ENCODE measurements at places on chromosomes 1 and 21.

GRCh38 chr1:2640626-2641025 is 7.8 kb upstream of the MMEL1 start:
- DNase-seq = no peak

GRCh38 chr1:45876000-45876617 is 72.7 kb downstream of the MAST2 start:
- no peak for DNase-seq

- no peak for DNase-seq
These were observed 243.7 kb downstream of the TBX15 start for GRCh38 chr1:118744420-118744819.

- no peak for DNase-seq
These were observed 190.9 kb upstream of the ADGRL4 start for GRCh38 chr1:79197421-79197820.

GRCh38 chr1:172561252-172561651 is 28.3 kb downstream of the SUCO start:
- DNase-seq = no peak

GRCh38 chr1:41958015-41958673 is 39.4 kb upstream of the HIVEP3 start:
- no peak for DNase-seq

DNA sequence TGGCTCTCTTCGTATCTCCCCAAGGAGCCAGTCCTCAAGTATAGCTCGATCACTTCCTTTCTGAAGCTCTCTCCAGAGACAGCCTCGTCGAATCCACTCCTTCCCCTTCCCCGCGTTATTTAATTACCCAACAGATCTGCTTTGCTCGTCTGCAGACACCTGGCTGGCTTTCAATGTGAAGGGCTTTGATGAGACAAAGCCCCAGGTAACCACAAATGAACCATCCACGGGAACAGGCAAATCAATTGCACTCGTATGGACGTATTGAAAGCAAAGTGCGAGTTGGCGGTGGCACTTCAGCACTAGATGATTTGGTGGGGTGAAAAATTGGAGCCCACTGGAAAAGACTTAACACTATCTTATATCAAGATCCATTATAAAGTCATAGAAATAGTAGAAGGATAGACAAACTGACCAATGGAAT is 364 bp upstream of the BCAR3 start:
- DNase-seq = no peak

- DNase-seq = no peak
These were observed 78.1 kb upstream of the TTC34 start for GRCh38 chr1:2879591-2879990.

DNA sequence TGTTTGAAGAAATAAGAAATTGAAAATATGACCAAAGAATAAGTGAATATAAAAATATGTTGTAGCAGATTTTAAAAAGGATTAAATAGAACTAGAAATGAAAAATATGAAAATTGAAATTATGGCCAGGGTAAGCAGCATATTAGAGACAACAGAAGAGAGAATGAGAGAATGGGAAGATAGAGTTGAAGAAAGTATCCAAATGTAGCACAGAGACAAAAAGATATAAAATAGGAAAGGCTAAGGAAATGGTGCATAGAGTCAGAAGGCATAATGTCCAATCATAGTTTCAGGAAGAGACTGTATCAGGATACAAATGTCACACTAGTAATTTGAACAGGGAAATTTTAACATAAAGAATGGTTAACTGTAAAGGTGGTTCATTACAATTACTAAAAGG is 29.5 kb downstream of the AZIN2 start:
- DNase-seq = no peak

GRCh38 chr1:201364808-201365105 is 12.7 kb downstream of the TNNT2 start:
- no peak for DNase-seq

DNA sequence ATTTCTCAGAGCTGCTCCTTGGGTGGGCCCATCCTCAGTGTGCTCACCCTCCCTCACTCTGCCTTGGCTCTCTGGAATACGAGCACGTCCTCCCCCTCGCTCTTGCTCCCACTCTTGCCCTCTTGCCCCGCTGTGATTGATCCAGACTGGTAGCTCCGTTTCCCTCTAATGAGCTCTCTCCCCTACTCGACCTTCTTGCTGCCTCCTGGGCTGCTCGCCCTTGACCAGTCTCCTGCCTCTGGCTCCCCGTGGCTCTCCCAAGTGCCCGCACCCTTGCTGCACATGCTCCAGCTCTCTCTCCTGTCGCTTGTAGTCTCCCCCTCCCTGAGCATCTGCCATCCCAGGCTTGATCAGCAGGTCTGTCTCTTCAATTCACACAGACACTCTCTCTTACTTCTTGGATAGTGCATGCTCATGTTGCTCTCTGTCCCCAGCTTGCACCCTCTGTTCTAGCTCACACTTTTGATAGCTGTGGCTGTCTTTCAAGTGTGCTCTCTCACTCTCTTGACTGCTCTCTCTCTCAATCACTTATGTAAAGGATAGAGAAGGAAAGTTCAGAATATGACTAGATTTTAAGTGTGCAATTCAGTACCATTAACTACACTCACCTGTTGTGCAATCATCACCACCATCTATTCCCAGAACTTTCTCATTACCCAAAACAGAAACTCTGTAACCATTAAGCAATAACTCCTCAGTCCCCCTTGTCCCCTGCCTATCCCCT is 51.1 kb downstream of the PHC2 start:
- no peak for DNase-seq

DNA sequence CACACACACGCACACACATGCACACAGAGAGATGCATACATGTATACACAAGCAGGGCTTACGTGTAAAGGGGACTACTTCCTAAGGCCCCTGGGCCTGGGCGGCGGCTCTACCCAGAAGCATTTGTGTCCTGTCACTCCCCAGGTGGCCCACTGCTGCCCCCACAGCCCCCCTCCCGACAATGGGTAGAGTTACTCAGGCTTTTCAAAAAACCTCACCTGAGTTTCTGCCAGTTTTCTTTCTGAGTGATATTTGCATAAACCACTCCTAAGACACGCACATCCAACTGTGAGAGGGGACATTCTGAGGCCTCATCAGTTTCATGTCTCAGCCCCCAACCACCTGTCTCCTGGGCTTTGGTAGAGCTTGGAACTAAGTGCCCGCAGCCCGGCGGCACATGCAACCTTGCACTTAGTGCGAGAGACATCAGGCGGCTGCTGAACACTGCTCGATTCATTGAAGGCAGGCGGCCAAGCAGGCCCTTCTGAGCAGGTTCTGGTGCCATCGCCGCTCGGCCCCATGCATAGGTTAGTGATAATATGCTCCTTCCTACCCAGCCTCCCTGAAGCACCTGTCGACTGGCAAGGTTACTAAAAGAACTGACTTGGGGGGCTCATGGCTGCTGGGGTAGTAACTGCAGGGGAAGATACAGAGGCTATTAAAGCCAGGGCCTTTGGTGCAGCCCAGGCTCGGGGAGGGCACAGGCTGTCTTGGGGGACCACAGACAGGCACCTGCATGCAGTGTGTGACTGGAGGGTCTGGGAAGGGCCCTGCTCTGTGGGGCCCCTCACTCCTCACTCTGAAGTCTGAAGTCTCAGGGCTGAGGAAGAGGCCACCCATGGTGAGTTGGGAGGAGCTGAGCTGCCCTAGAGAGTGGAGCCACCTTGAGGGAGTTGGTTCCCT is 364.2 kb upstream of the VAMP3 start:
- no peak for DNase-seq

DNA sequence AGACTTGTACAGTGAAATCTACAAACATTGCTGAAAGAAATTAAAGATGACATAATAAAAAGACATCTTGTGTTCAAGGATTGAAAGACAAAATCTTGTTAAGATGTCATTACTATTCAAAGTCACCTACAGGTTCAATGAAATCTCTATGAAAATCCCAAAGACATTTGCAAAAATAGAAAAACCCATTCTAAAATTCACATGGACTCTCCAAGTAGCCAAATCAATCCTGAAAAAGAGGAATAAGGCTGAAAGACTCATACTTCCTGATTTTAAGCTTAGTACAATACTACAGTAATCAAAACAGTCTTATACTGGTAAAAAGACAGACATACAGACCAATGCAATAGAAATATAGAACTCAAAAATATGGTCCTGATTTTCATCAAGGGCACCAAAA is 78.6 kb downstream of the PCSK9 start:
- no peak for DNase-seq

GRCh38 chr1:42385283-42385682 is 4.7 kb downstream of the RIMKLA start:
- DNase-seq = no peak

DNA sequence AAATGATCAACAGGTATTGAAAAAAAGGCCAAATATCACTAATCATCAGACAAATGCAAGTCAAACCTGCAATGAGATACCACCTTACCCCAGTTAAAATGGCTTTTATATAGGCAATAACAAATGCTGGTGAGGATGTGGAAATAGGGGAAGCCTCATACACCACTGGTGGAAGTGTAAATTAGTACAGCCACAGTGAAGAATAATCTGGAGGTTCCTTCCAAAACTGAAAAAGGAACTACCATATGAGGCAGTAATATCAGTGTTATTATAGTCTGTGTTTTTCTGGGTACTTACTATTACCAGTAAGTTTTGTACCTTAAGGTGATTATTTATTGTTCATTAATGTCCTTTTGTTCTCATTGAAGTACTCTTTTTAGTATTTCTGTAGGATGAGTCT is 201.3 kb downstream of the MRPL39 start:
- DNase-seq = no peak

DNA sequence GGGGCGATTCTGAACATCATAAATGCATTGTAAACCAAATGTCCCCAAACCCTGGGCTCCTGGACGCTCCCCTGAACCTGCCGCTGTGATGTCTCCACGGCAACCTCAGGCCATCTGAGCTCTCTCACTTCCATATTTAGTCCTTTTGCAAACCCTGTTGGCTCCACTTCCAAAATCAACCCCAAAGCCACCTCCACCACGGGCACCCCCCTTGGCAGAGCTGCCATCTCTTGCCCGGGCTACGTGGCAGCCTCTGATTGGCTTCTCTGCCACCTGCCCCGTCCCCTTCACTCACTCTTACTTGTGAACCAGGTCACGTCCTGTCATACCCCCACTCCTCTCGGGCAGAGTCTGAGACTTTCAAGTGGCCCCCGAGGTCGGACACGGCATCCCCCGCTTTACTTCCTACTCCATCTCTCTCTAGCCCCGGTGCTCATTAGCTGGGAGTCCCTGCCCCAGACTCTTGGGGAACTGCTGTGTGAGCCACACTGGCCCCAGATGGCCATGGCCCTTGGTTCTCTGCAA is 15.8 kb downstream of the PRXL2B start:
- DNase-seq = no peak

DNA sequence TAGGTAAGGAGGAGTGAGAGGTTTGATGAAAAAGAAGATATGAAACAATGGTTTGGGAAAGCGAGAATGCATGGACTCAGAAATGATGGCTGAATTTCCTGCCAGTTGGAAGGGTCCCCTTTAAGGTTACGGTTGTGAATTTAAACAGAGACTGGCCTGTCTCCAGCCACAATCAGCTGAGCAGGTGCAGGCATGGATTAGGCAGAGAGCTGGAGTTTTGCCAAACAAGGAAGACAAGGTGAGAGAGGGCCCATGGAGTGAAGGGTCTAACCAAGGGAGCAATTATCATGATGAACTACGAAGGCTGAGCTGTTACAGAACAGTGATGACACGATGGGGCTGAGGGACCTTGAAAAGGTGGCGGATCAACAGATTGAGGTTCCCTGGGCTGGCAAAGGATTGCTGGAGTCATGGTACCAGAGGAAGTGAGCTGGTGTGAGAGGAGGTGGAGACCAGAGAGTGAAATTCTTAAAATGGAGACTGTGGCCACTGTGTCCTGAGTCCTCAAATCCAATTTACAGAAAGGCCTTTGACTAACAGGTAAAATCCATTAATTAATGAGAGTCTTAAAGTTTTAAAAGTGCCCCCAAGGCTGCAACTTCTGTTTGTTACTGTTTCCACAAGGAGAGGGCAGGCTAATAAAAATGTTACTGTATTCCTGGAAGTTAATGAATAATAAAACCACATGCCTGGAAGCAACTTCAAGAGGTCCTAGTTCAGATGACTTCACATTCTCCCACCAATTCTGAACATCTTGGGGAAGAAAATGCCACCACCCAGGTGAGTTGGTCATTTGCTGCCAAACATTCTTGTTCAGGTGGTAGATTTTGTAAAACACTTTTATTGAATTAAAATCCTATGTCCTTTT is 41.5 kb downstream of the LHX9 start:
- no peak for DNase-seq

DNA sequence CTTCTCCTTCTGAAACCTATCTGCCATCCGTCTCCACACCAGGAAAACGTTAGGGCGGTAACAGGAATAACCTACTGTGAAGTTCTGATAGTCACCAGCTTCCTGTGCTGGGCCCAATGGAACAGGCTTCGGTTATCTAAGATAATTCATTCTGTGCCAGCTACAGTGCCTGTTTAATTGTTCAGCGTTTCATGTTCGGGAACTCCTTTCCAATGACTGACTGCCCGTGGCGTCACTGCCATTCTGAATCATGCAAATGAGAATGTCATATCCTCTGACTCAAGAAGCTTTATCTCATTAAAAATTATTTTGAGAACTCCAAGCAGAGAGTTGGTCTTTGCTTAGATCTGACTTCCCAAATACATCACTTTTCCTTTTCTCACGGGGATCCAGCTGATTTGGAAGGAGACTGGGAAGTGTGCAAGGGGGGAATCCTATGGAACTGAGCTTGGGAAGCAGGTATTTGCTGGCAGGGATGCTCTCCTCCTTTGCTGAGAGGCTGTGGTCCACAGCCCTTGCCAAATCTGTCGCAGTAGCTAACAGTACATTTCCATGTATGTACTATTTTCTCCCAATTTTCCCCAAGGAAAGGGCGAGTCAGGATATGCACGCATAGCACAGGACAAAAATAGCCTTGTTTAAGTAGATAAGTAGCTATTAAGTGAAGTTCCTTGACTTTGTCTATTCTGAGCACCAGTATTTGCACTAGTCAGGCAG is 358.7 kb downstream of the LTN1 start:
- no peak for DNase-seq

DNA sequence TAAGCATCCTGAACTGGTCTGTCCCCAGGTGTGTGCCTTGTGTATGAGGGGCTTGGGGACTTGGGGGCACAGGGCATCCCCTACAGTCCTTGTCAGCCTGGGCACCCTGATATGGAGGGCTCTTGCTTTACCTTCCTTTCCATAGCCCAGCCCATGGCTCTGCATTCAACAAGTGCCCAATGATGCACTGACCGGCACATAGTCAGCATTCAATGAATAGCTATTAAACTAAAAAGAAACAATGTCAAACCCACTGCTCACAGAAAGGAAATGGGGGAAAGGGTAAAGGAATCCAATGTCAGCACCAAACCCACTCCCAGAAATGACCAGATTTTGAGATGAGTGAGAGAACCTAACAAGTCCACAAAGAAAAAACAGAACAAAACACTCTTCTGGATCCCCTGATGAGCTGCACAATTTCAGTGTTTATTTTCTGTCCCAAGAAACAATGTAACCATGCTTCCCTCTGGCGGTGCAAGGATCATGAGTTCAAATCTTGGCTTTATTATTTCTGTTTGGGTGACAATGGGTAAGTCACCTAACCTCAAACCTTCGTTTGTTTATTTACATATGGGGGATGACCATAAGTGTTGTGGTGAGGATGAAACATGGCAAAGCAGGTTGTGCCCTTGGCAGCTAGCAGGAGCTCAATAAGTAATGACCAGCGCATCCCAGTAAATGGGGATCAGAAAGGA is 22.0 kb downstream of the SYT6 start:
- no peak for DNase-seq
